ENCODE measurements at places on chromosomes 4 and X.

- DNase-seq: no peak
Observed at GRCh38 chr4:137032222-137032621, 500.1 kb downstream of the PCDH18 start.

DNA sequence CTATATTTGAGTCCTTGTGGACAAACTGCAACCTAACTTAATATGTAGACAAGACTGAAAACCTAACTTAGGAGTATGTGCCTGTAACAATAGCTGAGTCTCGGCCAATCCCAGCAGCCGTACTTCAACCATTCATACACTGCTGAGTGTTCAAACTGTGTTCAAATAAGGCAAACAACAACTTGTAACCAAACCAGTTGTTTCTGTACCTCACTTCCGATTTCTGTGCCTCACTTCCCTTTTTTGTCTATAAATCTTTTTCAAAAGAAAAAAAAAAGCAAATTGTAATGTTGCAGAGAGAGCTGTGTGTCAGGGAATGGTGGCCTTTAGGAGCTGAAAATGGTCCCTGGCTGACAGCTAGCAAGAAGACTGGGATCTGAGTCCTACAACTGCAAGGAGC lies 46.0 kb downstream of the GEMIN8 start:
- no peak for DNase-seq

DNA sequence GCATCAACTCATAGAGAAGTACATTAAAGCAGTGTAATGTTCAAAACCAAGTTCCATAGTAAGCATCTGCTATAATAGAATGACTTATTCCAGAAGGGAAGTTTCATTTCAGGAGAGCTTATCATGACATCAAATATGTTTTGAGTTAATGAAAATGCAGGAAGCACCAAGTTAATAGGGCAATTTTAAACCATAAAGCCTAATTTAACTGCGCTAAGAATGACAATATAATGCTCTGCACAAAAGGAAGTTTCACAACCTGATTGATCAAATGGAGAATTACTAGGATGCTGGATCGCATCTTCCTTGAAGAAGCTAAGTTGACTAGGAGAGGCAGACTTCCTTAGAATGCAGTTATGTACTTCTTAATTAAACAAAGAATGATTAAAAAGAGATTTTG lies 416.9 kb upstream of the MAGEB2 start:
- no peak for DNase-seq

GRCh38 chr4:184415071-184415470 lies 59.3 kb downstream of the IRF2 start:
- DNase-seq: peak; percentile 23

DNA sequence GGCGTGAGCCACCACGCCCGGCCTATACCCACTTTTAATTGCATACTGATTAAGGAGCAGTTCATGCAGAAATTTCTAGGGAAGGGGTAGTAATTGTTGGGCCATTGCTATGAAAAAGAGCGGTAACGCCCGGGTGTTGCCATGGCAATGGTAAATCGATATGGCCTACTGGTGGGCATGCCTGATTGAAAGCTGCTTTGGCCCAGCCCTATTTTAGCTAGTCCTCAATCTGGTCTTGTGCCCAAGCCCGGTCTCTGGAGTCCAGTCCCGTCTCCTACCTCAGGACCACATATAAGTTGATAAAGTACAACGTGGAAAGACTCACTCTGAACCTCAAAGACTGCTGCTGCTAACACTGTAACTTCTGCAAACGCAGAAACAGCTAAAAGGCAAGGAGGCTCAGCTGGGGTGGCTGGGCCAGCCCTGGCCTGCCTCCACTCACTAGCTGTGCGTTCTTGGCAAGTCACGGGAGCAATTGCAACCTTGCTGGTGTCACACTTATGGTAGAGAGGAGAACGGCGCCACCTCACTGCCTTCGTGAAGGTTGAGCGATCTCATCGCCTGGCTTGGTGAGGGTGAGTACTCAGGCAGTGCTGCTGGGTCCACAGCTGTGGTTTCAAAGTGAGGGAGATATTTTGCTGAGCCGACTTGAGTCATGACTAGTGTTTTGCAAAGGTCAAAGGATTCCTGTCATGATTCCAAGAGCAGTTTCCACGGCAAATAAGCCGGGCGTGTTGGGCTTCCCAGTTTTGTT lies 57.0 kb upstream of the GRPEL1 start:
- no peak for DNase-seq

GRCh38 chrX:40011322-40012038 lies 86.3 kb downstream of the BCOR start:
- no peak for DNase-seq

GRCh38 chrX:18424482-18425198 lies 768 bp upstream of the CDKL5 start:
- DNase-seq: peak; percentile 30

DNA sequence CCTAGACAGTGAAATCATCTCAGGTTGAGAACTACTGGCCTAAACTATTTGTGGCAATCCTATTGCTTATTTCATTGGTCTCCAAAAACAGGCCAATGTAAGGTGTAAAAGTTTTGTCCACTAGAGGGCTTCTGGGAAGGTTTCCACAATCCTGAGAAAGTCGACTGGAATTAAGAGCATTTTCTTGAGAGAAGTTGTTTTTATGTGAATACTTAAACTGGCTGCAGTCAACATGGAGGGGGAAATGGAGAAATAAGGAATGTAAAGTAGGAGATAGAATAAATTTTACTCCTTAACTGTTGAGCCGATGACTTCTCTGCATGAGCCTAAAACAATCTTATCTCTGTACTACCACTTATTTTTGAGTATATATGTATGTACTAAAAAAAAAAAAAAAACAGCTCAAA lies 11.0 kb upstream of the EIF4E start:
- DNase-seq: no peak

GRCh38 chrX:76076124-76076523 lies 96.7 kb upstream of the PBDC1 start:
- DNase-seq: no peak

DNA sequence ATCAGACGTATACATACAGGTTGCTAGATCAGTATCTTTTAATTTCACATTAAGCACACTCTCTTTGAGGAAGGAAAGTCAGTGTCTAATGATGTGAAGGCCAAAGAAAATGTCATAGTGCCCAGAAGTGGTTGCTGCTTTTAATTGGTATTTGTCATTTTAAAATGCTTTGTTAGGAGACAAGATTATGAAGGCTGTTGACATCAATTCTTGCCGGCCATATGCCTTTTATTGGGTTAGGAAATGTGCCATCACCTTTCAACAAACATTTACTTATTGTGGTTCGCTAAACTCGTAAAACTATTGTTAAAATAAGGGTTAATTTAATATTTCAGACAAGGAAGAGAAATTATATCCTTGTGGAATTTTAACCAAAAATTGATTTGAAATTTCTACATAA lies 32.2 kb downstream of the NFKB1 start:
- no peak for DNase-seq

DNA sequence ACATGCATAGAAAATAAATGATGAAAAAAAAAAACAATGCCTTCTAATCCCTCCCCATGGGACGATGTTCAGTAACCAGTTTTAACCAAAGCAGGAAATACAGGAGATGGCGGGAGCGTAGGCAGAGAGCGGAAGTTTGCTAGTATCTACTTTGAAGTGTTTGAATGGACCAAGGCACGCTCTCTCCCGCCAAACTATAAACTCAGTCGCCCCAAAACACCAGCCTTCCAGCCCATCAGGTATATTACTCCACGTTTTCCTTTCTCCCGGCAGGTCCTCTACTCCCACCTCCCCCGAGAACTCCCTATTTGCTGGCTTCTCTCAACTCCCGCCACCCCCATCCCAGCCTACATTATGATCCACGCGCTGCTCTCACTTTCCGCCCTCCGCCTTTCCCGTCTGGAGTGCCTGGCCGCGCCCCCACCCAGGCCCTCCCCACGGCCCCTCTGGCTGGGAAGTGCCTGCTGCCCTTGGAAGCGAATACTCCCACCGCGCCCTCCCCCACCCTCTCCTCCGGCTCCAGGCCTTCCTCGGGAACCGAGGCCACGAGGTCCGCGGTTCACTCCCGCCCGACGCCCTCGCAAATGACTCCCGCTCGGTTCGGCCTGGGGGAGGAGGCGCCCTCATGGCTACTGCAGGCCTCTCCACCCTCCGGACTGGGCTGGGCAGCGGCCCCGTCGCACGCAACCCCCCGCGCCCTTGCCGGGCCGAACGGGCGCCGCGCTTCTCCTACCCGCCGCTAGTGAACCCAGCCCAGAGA lies 723 bp downstream of the DHX15 start:
- peak; percentile 67 for DNase-seq

- DNase-seq: no peak
Observed at GRCh38 chrX:110417128-110417527, 58.5 kb downstream of the RTL9 start.

DNA sequence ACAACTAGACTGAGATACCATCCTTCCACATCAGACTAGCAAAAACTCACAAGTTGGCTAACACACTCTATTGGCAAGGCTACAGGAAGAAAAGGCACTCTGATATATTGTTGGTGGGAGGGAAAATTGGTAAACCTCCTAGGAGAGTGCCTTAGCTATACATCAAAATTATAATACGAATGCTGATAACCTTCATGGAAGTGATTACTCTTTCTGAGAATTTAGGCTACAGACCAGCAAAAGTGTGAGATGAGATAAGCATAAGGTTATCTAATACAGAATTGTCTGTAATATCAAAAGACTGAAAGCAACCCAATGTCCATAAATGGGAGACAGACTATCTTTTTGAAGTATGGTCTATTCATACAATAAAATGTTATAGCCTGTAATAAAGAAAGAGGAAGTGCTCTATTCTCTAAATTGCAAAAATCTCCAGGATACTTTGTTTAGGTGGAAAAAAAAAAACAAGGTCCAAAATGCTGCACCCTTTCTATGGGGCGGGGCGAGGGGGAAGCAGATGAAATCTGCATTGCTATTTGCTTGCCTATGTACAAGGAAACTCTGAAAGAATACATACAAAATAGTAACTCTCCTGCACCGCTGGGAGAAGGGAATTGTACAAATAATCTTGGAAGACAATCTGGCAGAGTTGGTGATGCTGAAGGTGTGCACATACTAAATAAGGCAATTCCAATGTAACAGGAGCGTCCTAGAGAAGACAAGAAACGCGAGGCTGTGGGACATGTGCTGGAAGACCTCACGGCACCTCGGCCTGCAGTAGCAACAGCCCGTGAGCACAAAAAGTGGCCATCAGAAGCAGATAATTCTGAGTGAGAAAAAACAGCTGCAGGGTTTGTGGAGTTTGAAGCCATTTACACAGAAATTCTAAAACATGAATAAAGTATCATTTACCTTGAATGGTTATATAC lies 109.7 kb downstream of the AFAP1 start:
- no peak for DNase-seq

DNA sequence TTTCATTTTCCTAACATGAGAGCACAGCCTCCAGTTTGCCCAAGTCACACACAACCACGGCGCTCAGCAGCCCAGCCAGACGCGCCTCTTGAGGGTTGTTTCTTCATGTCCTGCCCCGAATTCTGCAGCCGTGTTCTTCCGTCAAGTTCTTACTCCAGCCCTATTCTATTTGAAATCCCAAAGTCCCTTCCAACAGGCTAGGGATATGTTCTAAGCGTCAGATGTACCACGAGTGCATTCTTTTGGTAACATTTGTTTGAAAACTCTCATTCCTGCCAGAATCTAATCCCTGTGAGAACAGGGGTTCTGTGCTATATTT lies 23.1 kb downstream of the ACSL1 start:
- DNase-seq: no peak

DNA sequence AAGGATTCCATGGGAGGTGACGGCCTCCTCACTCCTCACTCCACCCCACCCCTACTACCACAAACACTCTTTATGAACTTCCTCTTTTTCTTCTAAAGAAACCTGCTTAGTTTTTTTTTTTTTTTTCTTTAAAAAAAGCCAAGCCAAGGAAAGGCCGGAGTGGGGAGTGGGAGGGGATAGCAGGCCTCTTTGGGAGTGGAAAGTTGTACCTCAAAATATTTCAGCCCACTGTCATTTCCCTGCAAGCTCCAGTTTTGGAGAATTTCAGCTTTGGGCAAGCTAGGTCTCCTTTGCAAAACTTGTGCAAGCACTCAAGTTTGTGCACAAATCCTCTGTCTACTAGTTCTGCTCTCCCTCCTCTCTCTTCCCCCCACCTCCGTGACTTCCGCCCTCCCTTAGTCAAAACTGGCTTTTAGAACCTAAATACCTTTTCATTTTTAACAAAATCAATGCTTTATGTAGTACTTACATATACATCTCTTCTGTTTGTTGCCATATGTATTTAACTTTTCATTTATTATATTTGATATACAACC lies 512 bp upstream of the ANTXR2 start:
- peak; percentile 35 for DNase-seq

GRCh38 chrX:29541038-29541437 lies 674.3 kb upstream of the MAGEB2 start:
- no peak for DNase-seq

GRCh38 chr4:148962539-148963290 lies 520.5 kb upstream of the NR3C2 start:
- no peak for DNase-seq

- no peak for DNase-seq
Observed at GRCh38 chrX:103674531-103675454, 11.7 kb downstream of the MORF4L2 start.

DNA sequence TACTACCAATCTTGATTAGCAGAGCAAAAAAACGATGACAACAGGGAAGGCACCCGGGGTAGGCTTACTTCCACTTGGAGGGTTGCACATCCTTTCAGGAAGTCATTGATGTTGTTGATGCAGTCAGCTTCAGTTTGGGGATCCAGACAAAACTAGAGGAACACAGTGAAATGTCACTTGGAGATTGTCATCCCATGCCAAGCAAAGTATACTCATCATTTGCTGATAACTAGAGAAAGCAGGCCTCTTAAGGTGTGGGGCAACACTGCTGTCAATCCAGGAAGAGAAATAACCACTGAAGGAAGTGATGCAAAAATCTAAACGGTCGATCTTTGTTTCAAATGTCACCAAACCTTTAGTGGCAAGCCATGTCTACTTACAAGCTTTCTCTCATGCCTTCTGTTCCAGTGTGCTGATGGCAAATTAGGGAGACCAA lies 1.4 kb downstream of the ARHGEF6 start:
- DNase-seq: peak; percentile 6

- peak; percentile 57 for DNase-seq
Observed at GRCh38 chrX:100928660-100929613, at the start of gene XKRX. TSS of gene XKRX (minus strand) at chrX:100928917. CDS start at chrX:100928304, 613 bp downstream.

GRCh38 chrX:19085666-19086065 lies 36.6 kb downstream of the ADGRG2 start:
- no peak for DNase-seq

GRCh38 chr4:139567159-139567870 lies 11.3 kb upstream of the SETD7 start:
- DNase-seq: no peak

- peak; percentile 10 for DNase-seq
Observed at GRCh38 chrX:14798805-14799397, 74.0 kb downstream of the FANCB start.

GRCh38 chr4:108683479-108683878 lies 33.1 kb downstream of the OSTC start:
- DNase-seq: no peak

GRCh38 chrX:63354484-63354883 lies 3.4 kb upstream of the SPIN4 start:
- no peak for DNase-seq

DNA sequence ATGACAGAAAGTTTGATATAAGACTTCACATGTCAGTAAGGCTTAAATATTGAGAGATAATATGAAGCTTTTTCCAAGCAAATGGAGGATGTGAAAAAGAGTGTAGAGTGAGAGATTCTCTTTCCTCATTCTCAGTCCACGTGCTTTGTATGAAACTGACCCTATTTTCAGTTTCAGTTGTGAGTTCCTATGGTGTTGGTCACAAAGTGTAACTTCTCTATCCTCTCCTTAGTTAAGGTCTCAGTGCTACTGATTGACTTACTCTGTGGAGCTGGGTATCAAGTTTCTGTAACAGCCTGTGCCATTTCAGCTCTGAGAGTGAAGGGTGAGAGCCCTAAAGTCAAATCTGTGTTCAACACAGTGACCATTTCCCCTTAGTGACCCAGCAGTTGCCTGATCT lies 277.2 kb downstream of the EPHA5 start:
- DNase-seq: no peak

All from stimulated activated CD4-positive, alpha-beta T cell treated with anti-CD3 and anti-CD28 coated beads, Interleukin-15, amount 100 ng/mL, for 24 hours (primary cell).